CD4-positive, alpha-beta T cell treated with Interleukin-12 subunit alpha and Interleukin-12 subunit beta, for 1 hour (primary cell): ENCODE measurements at places on chromosomes 16 and 17.
A peak's percentile ranks its signal among the peaks of the same experiment; 100 is the strongest.

- DNase-seq, result no peak
Measured at GRCh38 chr16:2467528-2468232, 3.4 kb upstream of the NTN3 start.

GRCh38 chr17:56113486-56113885 is 39.8 kb upstream of the ANKFN1 start:
- no peak for DNase-seq

GRCh38 chr16:67865318-67865717 is 7.5 kb upstream of the EDC4 start:
- peak; percentile 25 for DNase-seq

GRCh38 chr17:41534899-41535546 is 6.9 kb upstream of the KRT19 start:
- no peak for DNase-seq

GRCh38 chr16:57070424-57070823 is 22.0 kb upstream of the CPNE2 start:
- DNase-seq, result no peak

DNA sequence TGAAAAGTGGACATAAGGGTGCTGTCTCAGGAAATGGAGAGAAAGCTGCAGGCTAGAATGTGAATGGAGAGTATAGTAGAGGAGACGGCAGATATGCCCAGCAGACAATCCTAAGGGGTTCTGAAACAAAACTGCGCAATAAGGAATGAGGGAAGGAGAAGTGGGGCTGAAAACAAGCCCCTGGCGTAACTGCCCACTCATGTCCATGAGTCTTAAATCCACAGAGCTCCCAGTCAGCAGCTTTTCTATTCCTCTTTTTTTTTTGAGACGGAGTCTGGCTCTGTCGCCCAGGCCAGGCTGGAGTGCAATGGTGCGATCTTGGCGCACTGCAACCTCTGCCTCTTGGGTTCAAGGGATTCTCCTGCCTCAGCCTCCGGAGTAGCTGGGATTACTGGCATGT is 5.9 kb downstream of the STRADA start:
- DNase-seq, result no peak

DNA sequence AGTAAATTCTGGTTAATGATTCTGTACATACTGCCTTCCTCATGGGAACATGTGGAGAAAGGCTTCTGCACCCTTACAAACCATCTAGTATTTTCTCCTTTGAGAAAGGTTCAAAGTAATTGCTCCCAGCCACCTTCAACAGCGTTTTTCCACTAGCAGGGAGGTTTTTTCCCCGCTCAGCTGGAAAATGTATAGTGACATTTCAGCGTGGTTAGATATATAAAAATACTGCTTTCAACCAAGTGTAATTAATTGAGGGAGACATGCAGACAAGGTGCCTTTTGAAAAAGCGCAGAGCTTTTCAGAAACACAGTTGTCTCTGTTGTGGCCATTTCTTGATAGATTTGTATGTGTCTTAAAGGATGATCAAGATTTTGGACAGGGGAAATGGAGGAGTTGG is 5.1 kb downstream of the BMERB1 start:
- no peak for DNase-seq
